CD4-positive, alpha-beta T cell treated with Interleukin-2 at 100 ng/mL for 4 hours (primary cell): ENCODE measurements at places on chromosomes 6 and 20.

DNA sequence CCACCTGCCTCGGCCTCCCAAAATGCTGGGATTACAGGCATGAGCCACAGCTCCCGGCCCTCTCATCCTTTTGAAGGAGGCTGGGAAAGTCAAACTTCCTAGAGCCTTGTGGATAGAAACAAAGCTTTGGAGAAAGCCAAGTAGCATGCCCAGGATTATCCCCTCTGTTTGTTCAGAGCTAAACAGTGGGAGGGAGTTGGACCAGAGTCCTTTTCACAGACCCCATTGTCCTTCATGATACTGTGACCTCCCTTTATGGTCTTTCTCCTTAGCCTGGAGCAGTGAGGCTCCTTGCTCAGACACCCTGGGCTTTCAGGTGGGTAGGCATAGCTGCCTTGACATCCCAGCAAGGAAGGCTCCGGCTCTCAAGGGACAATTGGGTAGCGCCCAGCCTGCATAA is 25.4 kb downstream of the ARFGEF3 start:
- DNase-seq: no peak

DNA sequence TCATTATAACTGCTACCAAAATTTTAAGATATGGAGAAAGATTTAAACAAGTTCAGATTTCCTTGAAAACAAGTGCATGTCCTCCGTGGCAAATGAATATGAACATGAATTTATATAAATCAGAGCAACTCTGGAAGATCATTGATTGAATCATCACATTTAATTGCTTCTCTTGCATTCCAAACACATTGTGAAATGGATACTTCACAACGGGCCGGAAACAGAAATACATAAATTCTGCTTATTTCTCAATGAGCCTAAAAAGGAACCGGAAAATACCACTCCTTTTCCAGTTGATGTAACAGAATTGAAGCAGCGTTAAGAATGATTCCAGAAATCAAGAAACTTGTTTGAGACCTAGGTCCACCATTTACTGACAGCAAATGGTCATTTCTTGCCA is 134.6 kb upstream of the BTN3A2 start:
- no peak for DNase-seq

- no peak for DNase-seq
Observed at GRCh38 chr6:56860475-56860874, 94.4 kb upstream of the BEND6 start.

GRCh38 chr20:20440481-20440880 is 72.6 kb downstream of the INSM1 start:
- no peak for DNase-seq

DNA sequence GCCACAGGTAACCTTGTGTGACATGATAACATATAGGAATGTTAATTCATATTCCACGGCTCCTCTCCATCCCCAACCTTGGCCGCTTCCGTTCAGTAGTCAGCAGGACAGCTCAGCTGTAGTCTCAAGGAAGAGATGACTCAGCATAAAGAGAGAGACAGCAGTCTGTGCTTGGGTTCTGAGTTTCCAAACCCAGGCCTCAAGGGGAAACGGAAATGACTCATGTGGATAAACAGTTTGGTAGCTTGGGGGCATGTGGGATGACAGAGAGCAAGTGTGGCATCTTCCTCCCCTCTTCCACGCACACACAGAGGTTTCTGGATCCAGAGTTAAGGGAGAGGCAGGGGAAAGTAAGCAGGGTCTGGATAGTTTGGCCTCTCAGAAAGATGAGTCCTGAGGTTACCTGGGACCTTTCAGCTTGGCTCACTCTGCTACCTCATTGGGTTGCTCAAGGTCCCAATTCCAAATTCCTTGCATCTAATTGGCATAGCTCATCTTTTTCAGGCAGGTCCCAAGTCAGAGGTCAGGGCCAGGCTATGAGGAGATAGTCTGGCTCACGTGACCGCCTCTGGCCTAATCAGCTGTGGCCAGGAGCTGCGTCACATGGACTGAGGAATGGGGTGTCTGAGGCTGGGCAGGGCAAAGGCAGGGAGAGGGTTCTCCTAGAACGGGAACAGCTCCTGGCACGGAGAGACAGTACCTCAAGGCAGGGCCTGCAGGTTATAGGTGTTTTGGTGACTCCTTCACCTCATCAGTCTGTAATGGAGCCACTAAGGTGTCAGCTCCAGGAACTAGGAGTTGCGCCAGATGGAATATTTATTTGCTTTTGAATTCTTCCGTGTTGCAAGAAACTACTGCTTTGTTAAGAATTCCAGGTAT is 36.5 kb upstream of the MLN start:
- peak; percentile 46 for DNase-seq

- DNase-seq: no peak
Observed at GRCh38 chr20:55166063-55166462, 690.7 kb downstream of the DOK5 start.

GRCh38 chr6:49556429-49556837 is 6.0 kb downstream of the C6orf141 start:
- no peak for DNase-seq

DNA sequence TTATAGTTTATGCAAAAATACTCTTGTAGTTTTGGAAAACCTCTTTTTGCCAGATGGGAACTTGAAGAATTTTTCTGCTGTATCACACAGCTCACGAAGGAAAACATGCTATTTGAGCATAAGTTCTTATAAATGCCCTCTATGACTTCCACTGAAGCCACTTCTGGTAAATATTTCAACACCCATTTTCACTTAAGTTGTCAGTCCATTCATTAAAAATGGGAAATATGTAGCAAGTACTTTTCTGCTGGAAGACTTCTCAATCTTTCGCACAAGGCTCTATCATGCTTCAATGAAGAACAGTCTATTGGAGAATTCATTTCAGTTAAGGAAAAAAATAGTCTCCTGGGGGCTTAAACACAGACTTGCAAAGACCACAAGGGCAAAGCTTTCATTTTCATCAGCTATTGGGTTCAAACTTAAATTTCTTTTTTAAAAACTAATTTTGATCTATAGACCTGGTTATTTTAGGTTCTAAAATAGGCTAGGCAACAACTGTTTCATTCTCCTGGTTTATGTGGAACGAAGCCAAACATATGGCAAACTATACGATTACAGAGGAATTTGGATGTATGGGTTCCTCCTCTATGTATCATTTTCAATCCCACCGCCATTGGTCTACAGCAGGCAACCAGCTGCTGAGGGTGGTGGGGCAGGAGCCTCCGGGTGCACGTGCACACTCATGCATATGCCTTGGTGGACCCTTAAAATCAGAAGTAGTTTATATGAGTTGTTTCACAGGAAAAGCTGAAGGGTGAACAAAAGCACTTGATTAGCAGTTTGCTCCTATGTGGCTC is 38.7 kb downstream of the LAMA4 start:
- no peak for DNase-seq

GRCh38 chr20:19274412-19275015 is 62.1 kb downstream of the SLC24A3 start:
- no peak for DNase-seq
